ENCODE measurements at places on chromosomes 6 and 20. TPM values are rescaled to one million over a fixed set of nuclear protein-coding genes. Genes with fewer than 3 reads are reported as not detected.

BFSP1 gene
- total RNA-seq = 2.7 TPM

SNX5 gene
- total RNA-seq = 72.1 TPM

MUCL3 gene
- total RNA-seq = not detected

GHRH gene
- not detected for total RNA-seq

- DNase-seq = no peak
Measured at GRCh38 chr20:49272654-49273053, 5.2 kb downstream of the ZNFX1 start.

- DNase-seq = no peak
Measured at GRCh38 chr6:90290811-90291420, 5.7 kb downstream of the BACH2 start.

GRCh38 chr6:108959972-108960582, 111.9 kb downstream of the ARMC2 start:
- no peak for DNase-seq

DNA sequence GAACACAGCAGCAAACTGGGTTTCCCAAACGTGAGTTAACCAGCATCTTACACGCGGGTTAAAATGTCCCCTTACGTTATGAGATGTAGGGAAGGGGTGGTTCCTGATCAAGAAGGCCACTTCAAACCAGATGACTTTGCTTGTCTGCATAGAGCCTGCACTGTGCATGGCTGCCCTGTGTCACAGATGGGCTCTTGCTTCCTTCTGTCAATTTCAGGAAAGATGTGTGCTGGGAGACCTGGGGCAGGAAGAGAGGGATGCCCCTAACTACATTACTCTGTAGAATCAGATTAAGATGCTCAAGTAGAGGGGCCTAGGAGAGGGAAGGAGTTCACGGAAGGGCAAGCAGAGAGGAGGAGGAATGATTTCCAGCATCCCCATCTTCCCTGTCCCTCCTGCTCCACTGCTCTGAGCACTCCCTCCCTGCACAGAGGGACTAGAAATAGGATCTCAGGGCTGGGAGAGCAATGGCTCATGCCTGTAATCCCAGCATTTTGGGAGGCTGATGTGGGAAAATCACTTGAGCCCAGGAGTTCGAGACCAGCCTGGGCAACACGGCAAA, 63.5 kb upstream of the ZMYND8 start:
- no peak for DNase-seq

DNA sequence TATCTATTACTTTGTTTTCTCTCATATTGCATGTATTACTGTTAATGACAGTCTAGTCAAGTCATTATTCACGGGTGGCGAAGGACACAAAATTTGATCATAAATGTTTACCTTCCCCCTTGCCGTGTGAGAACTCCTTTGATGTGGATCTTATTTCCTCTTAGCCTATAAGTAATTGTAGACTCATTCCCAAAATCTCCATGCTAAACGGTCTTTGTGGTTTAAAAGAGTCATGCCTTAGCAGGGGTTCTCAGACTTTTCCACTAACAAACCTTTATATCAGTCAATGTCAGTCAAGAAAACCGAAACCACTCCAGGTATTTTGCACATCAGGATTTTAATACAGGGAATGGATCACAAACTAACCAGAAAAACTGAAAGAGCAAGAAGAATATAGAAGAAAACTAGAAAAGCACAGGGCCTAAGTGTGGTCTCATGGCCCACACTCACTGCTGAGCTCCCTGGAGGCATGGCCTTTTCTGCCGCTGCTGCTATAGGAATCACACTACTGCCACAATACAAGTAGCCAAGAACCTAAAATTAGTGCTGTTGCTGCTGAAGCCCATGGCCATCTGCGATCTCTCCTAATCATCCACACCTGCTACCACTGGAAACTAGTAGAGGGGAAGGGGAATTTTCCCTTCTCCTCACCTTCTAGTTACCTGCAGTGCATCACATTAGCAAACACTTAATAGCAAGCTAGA, 186.0 kb upstream of the POU3F2 start:
- DNase-seq = no peak

DNA sequence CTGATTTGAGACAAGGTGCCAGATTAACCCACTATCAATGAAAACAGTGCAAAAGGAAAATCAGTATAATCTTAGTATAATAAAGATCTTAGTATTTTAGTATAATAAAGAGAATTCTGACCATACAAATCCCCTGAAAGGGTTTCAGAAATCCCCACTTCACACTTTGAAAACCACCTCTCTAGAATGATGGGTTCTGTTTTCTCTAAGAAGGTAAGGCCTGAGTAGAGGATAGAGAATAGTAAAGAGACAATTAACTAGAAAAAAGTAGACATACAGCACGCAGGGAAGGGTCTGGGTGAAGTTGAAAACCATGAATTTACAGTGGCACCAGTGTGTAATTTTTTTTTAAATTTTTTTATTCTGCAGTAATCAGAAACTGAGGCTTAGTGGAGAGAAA, 73.6 kb downstream of the REV3L start:
- DNase-seq = no peak

- no peak for DNase-seq
Measured at GRCh38 chr6:91718198-91718597, 1131.3 kb upstream of the MAP3K7 start.
